ENCODE measurements at places on chromosomes 3 and 15.

DNA sequence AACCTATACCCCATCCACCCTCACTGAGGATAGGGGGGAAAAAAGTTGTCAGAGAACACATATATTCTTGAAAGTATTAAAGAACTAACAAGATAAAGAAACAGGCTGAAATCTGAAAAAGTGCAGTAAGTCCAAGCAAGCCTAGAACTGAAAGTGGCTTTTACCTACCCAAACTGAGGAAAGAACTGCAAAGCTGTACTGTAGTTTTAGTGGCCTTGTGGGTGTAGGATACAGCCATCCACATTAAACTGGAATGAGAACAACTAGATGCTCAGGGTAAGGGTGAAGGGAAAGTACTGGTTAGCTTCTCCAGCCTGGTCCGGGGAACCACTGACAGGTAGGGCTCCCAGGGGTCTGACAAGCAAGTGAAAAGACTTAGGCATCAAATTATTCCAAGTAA is 10.1 kb downstream of the UBP1 start:
- H3K27ac ChIP-seq, result no peak overlapping the region
- H3K36me3 ChIP-seq, result no peaks in the 10 kb centered on the region
- DNase-seq, result no peak
- H3K4me3 ChIP-seq, result no peak overlapping the region
- no peaks in the 10 kb centered on the region for H3K27me3 ChIP-seq

DNA sequence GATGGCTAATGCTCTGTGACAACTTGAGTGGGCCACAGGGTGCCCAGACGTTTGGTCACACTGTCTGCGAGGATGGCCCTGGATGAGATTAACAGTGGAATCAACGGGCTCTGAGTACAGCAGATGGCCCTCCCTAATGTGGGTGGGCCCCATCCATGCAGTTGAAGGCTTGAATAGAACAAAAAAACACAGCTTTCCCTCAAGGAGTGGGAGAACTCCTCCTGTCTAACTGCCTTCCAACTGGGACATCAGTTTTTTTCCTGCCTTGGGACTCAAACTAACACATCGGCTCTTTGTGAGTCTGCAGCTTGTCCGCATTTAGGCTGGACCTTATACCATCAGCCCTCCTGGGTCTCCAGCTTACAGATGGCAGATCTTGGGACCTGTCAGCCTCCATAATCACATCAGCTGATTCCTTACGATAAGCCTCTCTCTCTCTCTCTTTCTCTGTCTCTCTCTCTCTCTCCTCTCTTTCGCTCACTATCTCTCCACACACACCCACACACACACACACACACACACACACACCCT is 20.8 kb downstream of the FAM174B start:
- H3K4me3 ChIP-seq, result no peak overlapping the region
- no peaks in the 10 kb centered on the region for H3K36me3 ChIP-seq
- H3K27me3 ChIP-seq, result no peaks in the 10 kb centered on the region
- peak overlapping the region; percentile 91 for H3K27ac ChIP-seq
- H3K4me1 ChIP-seq, result peaks cover 9% of the 10 kb centered on the region
- DNase-seq, result peak; percentile 12

DNA sequence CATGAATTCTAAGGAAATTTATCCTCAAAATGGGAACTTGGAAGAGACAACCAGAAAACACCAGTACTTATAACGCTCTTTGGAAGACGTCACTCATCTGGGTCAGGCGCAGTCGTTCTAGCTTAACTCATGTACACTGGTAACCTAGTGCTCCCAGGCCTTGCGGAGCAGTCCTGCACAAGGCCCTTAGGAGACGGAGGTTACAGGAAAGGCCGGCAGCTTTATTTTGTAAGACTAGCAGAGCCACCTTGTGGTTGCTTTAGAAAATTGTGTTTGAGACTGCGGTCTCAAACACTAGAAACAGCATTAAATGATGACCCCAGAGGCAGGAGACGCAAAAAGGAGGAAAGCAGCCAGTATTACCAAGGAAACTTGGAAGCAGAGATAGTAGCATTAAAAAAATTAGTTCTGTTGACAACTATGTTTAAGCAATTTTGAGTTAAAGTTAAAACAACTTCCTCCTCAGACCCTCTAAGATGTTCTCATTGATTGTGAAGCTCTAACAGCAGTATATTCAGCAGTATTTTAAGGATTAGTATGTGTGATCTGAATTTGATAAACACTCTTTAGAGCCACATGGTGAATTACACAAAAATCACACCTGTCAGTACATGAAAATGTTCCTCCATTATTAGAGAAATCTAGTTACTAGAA is 141.9 kb upstream of the C2CD4B start:
- DNase-seq, result no peak
- H3K27me3 ChIP-seq, result no peaks in the 10 kb centered on the region
- no peaks in the 10 kb centered on the region for H3K36me3 ChIP-seq
- H3K4me3 ChIP-seq, result no peak overlapping the region
- H3K27ac ChIP-seq, result no peak overlapping the region

- H3K36me3 ChIP-seq, result no peaks in the 10 kb centered on the region
- H3K4me3 ChIP-seq, result no peak overlapping the region
- peaks cover 28% of the 10 kb centered on the region for H3K27me3 ChIP-seq
- no peak overlapping the region for H3K27ac ChIP-seq
These were observed 57.1 kb upstream of the CHRNA7 start for GRCh38 chr15:31973197-31973596.

- no peak overlapping the region for H3K4me3 ChIP-seq
- H3K36me3 ChIP-seq, result no peaks in the 10 kb centered on the region
- no peak overlapping the region for H3K27ac ChIP-seq
- no peaks in the 10 kb centered on the region for H3K27me3 ChIP-seq
- no peaks in the 10 kb centered on the region for H3K4me1 ChIP-seq
These were observed 308.5 kb downstream of the SV2B start for GRCh38 chr15:91408476-91409076.

- no peaks in the 10 kb centered on the region for H3K36me3 ChIP-seq
- no peaks in the 10 kb centered on the region for H3K4me1 ChIP-seq
- no peak for DNase-seq
- H3K27me3 ChIP-seq, result no peaks in the 10 kb centered on the region
- H3K27ac ChIP-seq, result peak overlapping the region; percentile 98
These were observed 2.2 kb downstream of the MBNL1 start for GRCh38 chr3:152270937-152271336.

GRCh38 chr3:172581757-172582166 is 58.5 kb upstream of the TNFSF10 start:
- no peak for DNase-seq
- H3K36me3 ChIP-seq, result no peaks in the 10 kb centered on the region
- no peaks in the 10 kb centered on the region for H3K4me1 ChIP-seq
- H3K4me3 ChIP-seq, result no peak overlapping the region
- no peak overlapping the region for H3K27ac ChIP-seq
- H3K27me3 ChIP-seq, result no peaks in the 10 kb centered on the region

DNA sequence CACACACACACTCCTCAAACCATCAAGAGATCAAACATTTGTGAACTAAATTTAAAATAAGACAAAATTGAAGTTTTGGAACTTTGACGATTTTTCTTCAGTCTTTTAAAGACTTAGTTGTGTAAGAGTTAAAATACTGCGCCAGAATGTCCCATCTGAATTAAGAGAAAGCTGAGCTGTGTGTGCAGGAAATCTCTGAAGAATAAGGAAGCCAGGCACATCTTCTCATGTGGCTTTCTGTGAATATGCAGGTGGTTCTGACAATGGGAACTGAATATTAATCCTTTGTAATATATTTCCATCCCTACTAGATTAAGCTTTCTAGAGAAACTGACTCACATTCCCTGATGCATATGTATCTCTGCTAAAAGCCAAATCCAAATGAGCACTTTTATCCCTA is 60.1 kb upstream of the ICE2 start:
- DNase-seq, result no peak
- no peak overlapping the region for H3K27ac ChIP-seq
- H3K4me1 ChIP-seq, result no peaks in the 10 kb centered on the region
- no peaks in the 10 kb centered on the region for H3K27me3 ChIP-seq
- H3K4me3 ChIP-seq, result no peak overlapping the region

DNA sequence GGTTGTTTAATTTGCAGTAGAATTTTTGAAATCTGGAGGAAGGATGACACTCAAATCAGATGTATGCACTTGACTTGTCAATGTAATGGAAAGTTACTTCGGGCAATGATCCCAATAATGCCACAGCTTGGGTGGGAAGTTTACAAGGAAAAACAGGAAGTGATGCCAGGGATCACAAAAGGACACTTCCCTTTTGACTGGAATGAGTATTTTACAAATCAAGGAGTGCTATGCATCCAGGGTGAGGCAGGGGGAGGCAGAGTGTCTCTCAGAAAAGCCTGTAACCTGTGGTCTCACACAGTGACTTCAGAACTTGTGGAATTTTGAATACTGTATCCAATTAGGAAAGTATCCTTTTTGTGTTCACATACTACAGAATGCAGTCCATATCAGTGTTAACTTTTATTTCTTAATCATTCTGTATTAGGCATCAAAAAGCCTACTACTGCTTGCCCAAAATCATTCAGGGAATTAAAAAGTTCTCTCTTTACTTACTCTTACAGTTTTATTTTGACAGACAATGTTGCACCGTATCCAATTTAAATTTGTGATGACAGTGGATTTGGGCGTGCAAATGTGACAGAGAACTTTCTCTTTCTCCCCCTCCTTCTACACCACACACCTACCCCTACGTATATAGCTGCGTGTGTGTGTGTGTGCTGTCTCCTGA is 445.1 kb downstream of the MECOM start:
- H3K27ac ChIP-seq, result peak overlapping the region; percentile 22
- no peaks in the 10 kb centered on the region for H3K27me3 ChIP-seq
- H3K4me3 ChIP-seq, result no peak overlapping the region
- DNase-seq, result no peak
- H3K4me1 ChIP-seq, result no peaks in the 10 kb centered on the region

DNA sequence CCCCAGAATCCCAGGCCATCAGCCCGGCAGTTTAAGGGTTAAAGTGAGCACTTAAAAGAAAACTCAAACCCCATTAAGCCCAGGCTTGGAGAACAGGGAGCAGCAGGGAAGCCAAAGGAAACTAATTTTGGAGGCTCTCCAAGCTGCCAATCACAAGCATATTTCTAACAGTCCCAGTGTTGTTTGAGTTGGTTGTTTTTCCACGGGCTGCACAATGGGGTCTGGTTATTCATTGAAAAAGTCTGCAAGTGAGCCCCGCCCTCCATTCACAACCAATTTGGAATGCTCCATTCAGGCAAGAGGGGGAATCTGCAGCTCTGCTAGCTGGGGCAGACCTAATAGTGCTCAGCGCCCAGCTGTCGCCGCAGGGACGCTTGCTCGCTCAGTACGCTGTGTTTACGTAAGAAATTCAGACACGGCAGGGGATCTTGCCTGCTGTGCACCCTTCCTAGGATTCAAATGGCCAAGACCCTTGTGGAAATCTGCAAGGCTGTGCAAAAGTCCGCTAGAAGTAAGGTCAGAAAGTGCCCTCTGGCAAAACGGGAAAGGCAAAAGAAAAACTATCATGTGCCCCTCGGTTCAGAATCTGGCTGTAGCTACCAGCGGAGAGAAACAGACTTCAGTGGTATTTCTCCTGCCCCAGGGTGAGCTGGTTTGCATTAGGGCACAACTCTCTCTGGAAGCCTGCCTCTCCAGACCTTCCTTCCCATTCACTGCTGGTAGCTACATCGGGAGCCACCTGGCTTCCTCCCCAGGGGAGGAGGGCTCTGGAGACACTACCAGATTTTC is 11.0 kb downstream of the ETV5 start:
- peak overlapping the region; percentile 21 for H3K4me3 ChIP-seq
- no peaks in the 10 kb centered on the region for H3K27me3 ChIP-seq
- H3K27ac ChIP-seq, result peak overlapping the region; percentile 27
- H3K4me1 ChIP-seq, result no peaks in the 10 kb centered on the region
- no peaks in the 10 kb centered on the region for H3K36me3 ChIP-seq
- no peak for DNase-seq

GRCh38 chr3:130826516-130827182 is 67.2 kb upstream of the ATP2C1 start:
- no peak overlapping the region for H3K27ac ChIP-seq
- no peak for DNase-seq
- no peak overlapping the region for H3K4me3 ChIP-seq
- no peaks in the 10 kb centered on the region for H3K27me3 ChIP-seq

- peaks cover 7% of the 10 kb centered on the region for H3K4me1 ChIP-seq
- no peak overlapping the region for H3K27ac ChIP-seq
- no peak overlapping the region for H3K4me3 ChIP-seq
- no peaks in the 10 kb centered on the region for H3K27me3 ChIP-seq
- H3K36me3 ChIP-seq, result no peaks in the 10 kb centered on the region
These were observed 6.8 kb upstream of the KBTBD12 start for GRCh38 chr3:127908202-127908601.

DNA sequence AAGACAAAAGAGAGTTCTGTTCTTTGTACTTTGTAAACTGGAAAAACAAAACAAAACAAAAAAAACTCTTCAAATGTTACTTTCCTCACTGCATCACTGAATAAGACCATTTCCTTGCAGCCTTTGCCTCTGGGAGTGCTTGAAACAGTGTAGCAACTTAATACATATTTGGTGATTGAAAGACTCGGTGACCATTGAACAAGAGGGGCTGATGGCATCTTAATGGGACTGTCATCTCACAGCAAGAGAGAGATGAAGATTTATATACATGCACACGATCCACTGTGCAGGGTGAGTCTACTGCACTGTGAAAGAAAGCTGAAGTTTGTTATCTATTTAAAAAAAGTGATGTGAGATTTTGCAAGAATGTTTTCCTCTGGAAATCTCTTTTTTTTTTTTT is 111.9 kb upstream of the KLHL25 start:
- H3K36me3 ChIP-seq, result no peaks in the 10 kb centered on the region
- no peak overlapping the region for H3K4me3 ChIP-seq
- H3K4me1 ChIP-seq, result no peaks in the 10 kb centered on the region
- no peak for DNase-seq
- no peak overlapping the region for H3K27ac ChIP-seq

GRCh38 chr3:20064387-20064786 is 24.1 kb downstream of the KAT2B start:
- no peaks in the 10 kb centered on the region for H3K36me3 ChIP-seq
- no peak for DNase-seq
- H3K4me1 ChIP-seq, result no peaks in the 10 kb centered on the region
- H3K27ac ChIP-seq, result no peak overlapping the region

DNA sequence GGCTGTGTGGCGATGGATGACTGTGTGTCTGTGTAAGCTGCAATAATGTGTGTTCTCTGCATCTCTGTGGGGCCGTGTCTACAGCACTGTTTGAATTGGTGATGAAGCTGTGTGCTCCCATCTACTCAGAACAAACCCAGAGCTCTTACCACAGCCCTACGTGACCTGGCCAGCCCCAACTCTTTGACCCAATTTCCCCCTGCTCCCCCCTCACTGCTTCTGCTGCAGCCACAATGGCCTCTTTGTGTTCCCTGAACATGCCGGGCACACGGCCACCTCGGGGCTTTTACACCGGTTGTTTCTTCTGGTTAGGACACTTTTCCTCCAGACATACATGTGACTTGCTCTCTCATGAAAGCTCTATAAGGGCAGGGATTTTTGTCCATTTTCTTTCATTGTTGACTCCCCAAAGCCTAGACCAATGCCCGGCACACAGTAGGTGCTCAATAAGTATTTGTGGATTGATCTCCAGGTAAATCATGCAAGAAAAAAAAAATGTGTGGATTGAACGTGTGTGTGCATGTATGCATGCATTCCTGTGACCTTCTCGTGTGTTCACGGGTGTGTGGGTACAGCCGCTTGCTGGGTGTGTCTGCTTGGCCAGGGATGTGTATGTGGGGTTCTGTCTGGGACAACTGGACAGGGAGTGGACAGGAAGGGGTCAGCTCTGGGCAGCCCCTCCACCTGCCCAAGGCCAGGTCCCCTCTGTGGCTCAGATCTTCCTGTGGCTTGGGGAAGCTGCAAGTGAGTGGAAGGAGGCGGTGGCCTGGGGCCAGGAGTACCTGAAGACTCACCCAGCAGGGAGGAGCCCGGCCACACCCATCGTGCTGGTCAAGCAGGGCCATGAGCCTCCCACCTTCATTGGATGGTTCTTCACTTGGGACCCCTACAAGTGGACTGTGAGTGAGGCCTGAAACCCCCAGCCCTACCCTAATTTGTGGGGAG is 14.8 kb downstream of the VILL start:
- H3K4me1 ChIP-seq, result peaks cover 8% of the 10 kb centered on the region
- peak; percentile 94 for DNase-seq
- H3K27ac ChIP-seq, result peak overlapping the region; percentile 87
- no peak overlapping the region for H3K4me3 ChIP-seq
- H3K36me3 ChIP-seq, result no peaks in the 10 kb centered on the region
- H3K27me3 ChIP-seq, result no peaks in the 10 kb centered on the region
